ENCODE measurements at places on chromosomes 3 and 15.

DNA sequence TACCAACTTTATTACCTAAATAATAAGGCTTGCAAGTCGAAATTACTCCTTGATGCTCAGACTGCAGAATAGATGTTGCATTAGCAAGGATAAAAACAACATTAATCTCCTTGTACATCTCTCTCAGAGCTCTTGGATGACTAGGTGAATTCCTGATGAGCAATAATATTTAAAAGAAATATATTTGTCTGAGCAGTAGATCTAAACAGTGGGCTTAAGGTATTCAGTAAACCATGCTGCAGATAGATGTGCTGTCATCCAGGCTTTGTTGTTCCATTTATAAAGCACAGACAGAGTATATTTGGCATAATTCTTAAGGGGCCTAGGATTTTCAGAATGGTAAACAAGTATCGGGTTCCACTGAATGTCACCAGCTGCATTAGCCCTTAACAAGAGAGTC lies 257.1 kb downstream of the TUSC7 start:
- no peak for DNase-seq

- DNase-seq, result no peak
These were observed 348.8 kb downstream of the ROBO1 start for GRCh38 chr3:79418855-79419621.

DNA sequence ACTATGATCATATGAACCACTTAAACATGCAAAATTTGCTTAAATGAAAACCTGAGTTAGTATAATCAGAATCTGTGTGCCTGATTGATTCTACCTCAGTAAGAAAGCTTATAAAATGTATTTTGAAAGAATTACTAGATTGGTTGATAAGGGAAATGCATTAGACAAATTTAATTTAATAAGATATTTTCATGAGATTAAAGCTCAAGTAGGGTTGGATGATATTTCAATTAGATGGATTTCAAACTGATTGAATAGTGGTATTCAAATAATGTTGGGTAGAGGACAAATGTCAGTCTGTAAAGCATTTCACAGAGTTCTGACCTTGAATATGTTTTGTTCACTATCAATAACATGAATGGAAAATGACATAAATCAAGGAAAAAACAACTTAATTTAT lies 780.4 kb upstream of the ALCAM start:
- no peak for DNase-seq

DNA sequence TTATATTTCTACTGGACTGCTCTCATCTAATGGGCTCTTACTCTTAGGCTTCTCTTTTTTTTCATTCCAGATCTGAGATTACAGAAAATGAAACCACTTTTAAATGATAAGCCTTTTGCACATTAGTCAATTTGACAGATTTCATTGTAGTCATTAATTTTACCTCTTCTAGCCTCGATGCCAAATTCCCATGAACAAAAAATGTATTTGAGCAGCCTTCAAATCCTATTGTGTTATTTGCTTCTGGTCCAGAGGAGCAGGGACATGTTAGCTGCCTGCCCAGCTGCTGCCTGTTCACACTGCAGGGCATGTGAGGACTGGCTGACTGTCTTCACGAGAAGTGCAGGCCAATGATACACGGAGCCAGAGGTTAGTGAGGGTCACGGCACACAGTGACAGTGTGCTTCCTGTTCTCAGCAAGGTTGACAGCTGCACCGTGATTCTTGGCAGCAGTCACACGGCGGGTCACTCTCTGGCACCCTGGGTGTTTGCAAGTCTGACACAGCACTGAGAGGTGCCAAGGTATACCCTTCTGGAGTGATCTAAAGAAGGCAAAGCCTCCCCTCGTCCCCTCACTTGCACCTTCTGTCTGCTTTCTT lies 40.8 kb downstream of the KAT2B start:
- no peak for DNase-seq

DNA sequence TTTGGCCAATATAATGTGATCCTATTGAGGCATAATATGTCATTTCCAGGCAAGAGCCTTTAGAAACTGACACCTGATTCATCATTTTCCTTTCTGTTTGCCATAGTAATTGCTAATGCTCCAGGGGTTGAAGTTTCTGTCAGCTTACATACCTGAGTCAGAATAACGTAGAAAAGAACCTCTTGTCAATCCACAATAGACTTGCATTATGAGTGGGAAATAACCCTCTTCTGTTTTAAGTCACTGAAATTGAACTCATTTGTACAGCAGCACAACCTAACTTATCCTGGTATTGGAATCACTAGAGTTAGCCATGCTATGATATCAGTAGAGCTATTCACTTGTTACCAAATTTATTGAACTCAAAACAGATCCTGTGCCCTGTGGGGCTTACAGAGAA lies 101.7 kb upstream of the TP63 start:
- DNase-seq, result no peak

- DNase-seq, result no peak
These were observed 89.1 kb downstream of the XXYLT1 start for GRCh38 chr3:195181741-195182469.

- DNase-seq, result no peak
These were observed 1.2 kb downstream of the PIGB start for GRCh38 chr15:55320238-55320550.

- DNase-seq, result no peak
These were observed 41.5 kb downstream of the SAXO2 start for GRCh38 chr15:82303956-82304777.

DNA sequence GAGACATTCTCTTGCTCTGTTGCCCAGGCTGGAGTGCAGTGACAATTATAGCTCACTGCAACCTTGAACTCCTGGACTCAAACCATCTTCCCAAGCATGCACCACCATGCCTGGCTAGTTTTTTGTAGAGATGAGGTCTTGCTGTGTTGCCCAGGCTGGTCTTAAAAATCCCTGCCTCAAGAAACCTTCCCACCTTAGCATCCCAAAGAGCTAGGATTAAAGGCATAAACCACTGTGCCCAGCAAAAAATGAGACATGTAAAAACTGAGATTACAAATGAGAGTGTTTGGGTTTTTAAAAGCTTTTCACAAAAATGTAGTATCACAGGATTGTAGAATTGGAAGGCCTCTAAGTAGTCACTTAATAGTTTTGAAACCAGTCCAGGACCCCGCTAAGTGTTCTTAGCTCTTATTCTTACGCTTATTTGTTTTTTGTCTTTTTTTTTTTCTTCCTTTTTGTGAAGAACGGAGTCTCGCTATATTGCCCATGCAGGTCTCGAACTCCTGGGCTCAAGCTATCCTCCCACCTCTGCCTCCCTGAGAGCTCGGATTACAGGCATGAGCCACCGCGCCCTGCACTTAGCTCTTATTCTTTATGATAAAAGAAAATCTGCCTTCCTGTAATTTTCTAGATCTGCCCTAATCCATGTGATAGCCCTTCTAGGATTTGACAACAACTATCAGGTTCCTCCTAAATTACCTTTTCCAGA lies 31.5 kb downstream of the KLHL18 start:
- DNase-seq, result no peak

DNA sequence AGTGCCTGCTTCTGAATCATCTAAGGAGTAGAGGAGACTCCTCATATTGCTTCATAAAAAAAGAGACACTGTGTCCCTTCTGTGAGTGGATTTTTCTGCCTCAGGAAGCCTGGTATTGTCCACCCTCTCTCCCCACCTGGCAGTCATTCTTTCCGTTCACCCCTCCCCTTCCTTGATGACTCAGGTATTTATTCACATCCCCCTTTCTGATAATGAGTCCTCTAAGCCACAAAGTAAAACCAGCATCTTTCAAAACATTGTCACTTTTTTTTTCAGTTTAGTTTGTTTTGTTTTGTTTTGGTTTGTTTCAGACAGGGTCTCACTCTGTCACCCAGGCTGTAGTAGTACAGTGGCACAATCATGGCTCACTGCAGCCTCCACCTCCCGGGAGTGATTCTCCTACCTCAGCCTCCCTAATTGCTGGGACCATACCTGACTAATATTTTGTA lies 65.2 kb upstream of the UBE2E1 start:
- DNase-seq, result no peak

- no peak for DNase-seq
These were observed 141.3 kb downstream of the ADAM10 start for GRCh38 chr15:58608129-58608590.

GRCh38 chr3:134369861-134370596 lies 4.2 kb downstream of the AMOTL2 start:
- DNase-seq, result no peak

DNA sequence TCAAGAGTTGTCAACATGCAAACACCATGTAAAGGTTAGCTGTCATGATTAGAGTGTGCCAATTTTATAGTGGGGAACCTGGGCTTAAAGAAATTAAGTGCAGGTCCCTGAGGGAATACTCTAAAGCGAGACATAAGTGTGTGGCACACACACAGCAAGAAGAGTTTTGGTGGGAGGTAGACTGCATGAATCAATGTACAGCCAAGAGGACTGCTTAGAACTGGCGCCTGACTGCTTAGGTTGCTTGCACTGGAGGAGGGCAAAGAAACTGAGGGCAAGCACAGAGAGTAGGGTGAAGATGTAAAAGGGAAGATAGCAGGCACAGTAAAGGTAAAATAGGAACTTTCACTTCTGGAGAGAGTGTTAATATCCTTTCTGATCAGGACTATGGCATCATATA lies 184.9 kb downstream of the SOX2 start:
- DNase-seq, result no peak

DNA sequence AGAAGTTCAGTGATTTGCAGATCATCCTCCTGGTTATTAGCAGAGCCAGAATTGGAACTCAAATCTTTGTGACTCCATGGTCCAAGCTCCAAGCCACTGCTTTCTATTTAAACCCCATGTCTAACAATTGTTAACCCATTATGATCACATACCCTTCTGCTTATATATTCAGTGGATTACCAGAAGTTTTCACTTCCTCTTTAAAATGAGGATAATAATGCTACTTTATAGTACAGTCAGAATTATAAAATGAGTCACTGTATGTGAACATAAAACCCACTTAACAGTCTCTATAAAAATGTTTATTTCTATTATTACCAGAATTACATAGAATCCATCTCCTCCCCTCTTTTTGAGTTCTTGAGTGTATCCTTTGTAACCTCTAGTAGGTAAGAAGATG lies 550.7 kb upstream of the DPPA4 start:
- no peak for DNase-seq

DNA sequence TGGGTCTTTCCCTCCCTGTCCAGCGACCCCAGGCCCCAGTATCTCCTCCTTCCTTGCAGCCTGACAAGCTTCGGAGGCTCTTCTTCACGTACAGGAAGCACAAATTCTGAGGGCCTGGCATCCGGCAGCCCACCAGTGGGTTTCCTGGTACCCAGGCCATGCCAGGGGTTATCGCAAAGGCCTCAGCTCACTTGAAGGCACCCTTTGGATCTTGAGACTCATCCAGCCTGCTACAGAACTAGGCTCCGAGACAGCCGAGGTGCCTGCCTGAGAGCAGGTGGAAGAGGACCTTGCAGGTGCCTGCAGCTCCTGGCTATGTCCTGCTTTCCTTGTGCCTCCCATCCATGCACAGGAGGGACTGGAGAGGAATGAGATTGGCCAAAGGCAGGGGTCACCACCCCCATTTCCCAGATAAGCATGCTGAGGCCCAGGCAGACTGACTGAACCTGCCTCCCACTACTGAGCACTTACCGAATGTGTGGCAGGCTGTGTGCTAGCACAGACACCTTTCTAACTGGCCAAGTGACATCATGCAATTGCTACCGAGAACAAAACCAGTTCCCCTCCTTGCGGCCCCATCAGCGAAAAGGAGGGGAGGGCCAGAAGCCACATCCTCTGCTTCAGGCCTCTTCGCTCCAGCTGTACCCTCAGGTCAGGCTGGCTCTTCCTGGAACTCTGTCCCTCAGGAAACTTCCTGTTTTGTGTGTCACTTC lies 11.2 kb downstream of the SH2D7 start:
- no peak for DNase-seq

DNA sequence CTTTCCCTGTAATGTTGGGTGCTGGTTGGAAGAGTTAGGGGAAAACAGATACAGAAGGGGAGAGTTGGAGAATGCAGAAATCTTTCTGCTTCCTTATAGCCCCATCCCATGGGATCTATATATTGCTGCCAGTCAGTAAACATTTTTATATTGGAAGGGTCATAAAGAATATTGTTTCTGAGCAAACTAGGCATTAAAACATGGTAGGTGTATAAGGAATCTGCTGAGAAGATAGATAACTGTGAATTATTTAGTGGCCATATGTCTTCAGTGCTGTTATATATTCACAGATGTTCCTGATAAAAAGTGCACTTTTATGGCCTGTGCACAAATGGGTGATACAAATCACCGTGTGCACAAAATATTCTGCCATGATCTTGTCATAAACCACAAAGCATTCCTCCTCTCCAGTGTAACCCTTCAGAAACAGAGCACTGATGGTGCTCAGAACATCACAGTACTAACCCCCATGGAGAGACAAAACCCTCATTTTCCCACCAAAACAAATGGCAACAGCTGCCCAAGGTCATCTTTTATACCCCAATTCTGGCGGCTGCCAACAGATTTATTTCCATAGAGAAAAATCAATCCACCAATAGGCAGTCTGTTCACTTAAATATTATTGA lies 269.3 kb downstream of the SLC9A9 start:
- DNase-seq, result no peak

- no peak for DNase-seq
These were observed 59.8 kb upstream of the BOC start for GRCh38 chr3:113151461-113152031.

DNA sequence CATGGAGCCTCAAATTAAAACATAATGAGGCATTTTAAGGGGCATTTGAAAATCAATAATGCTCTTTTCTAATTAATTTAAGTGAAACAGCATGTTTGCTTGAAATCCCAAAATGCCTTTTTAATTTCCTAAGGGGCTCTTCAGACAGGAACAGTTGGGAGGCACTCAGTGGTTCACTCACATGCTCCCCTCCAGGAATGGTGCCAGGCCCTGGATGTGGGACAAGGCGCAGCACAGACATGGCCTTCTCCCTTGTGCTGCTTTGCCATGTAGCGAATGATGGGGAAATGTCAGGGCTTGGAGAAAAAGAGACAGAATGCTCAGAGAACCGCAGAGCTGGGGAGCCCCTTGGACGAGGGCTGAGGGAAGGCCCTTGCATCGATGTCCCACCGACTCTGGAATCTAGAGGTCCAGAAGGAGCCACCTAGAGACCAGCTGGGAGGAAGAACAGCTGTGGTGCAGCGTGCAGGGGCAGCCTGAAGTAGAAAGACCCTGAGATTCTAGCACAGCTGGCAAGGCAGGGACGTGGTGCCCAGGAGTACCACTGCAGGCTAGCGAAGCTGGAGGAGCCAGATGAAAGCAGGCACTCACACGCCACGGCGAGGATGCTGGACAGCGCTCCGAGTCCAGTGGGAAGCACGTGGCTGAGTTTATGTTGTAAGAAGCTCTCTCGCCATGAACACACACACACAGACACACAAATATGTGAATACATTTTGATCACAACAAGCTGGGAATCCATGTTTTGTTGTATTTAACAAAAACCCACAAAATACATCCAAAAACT lies 27.0 kb downstream of the NSMCE3 start:
- DNase-seq, result no peak

DNA sequence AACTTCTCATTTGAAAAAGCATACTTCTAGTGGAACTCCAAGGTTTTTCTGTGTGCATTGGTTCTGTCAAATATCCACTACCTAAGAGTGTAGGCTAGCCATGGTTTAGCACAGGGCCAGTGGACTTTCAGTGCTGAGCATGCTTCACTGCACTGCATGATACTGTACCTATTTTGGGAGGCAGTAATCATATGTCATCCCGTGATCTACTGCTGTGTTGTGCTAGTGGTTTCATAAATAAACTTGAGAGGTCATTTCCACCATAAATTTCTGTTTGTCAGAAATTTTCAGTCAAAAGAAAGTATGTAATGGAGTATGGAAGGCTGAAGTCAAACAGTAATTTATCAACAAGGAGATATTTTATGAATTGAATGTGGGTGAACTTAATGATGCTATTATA lies 203.6 kb downstream of the ROBO1 start:
- DNase-seq, result no peak

- DNase-seq, result peak; percentile 7
These were observed 140.7 kb upstream of the MEF2A start for GRCh38 chr15:99424978-99425656.

Measured in effector CD8-positive, alpha-beta T cell (primary cell).